Esophagus squamous epithelium (tissue), 5 donors: ENCODE measurements at places on chromosomes 1 and 21.

DNA sequence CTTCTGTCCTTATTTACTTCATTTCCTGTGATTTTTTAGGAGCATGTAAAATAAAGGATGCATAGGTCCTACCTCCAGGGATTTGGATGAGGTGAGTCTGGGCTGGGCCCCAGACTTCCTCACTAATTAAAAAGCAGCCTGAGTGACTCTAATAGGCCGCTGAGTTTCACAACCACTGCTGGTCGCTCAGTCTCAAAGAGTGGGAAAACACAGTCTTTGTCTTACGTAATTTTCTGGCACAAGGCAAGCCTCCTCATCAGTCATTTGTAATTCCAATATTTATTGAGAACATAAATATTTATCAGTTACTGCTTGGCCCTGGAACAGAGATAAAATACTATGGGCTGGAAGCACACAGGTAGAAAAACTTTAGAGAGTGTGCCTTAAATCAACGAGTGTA is 195.4 kb upstream of the RUNX1 start:
- no peak for DNase-seq

GRCh38 chr1:36161641-36162531 is 5.9 kb downstream of the MAP7D1 start:
- DNase-seq = no peak

- DNase-seq = no peak
These were observed 31.6 kb downstream of the CAPZB start for GRCh38 chr1:19453741-19454201.

DNA sequence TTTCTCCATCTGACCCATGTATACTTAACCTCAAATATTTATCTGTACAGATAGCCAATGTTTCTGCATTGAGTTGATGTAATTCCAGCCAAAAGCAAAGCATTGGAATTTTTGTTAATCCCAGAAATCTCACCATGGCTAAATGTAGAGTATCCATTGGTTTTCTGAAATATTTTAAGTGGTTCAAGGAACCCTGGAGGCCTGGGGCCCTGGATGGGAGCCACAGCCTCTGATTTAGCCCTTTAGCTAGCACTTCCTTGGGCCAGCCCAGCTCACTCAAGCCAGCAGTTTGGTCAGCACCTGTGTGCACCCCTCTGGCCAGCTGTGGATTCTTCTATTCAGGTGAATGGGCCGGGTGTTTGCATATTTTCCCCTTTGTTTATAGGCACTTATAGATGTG is 18.8 kb upstream of the EPS8L3 start:
- no peak for DNase-seq

DNA sequence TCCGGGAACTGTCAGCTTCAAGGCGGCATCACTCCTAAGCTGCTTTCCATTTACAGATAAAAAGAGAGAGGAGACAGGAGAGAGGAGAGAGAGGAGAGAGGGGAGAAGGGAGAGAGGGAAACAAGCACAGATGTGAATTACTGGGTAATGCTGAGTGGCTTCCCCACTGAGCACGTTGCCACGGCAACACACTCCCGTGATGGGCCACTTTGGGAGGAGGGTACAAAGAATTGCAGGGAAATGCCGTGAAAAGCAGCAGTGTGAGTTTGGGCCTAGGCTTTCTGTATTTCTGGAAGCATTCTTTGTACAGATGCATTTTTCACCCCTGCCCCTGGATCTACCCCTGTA is 128.0 kb upstream of the IRF2BP2 start:
- no peak for DNase-seq

DNA sequence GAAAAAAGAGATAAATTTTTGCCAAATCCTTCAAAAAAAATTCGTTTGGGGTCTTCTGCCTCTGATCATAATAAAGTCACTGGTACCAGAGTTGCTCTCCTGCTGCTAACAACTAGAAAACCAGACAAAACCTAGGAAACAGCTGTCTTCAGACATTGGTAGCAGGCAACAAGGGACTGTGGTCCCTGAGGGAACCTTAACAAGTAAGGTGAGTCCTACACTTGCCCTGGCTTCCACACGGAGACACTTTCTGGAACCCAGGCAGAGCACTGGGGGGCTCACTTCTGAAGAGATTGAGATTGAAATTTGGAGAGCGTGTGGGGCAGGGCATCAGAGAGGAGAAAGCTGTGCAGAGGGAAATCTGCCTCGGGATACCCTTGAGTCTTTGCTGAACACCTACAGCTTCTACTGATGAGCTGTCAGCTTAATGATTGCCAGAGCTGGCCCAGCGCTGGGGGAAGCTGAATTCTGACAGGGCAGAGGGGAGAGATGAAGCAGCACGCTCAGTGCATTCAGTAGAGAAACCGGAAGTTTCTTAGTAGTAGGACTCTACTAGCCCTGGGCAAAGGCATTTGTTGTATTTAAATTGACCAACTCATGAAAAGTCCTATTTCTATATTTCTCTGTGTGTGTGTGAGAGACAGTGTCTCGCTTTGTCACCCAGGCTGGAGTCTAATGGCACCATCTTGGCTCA is 18.5 kb upstream of the FAM89A start:
- no peak for DNase-seq

GRCh38 chr1:55259911-55260609 is 44.9 kb upstream of the USP24 start:
- DNase-seq = no peak

DNA sequence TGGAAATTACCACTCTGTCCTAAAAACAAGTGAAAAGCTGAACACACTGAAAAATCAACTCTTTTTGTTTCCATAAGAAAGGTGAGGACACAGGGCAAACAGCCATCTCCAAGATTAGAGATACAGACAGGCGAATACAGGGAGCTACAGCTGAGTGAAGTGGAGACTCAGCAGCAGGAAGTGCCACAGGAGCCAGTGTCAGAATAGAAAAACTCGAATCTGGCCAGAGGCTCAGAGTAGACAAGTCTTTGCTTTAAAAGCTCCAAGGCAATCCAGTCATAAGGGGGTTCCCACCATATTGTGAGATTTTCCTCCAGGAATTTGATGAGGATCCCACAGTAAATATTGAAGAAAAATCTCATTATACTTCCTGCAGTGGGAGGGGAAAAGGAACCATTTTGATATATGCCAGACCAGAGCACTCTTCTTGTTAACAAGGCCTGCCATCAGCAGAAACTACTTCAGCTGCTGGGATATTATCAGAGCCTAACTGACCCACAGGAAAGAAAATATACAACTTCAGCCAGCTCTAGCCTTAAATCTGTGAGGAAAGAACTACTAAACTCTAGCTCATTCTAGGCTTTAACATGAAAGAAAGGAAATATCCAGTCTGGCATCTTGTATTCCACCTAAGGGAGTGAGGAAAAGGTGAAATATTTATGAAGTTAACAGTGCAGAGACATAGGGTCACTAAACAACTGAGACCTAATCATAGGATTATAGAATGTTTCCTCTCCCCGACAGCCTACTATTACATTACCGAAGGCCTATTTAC is 256.2 kb upstream of the OLFM3 start:
- DNase-seq = no peak

DNA sequence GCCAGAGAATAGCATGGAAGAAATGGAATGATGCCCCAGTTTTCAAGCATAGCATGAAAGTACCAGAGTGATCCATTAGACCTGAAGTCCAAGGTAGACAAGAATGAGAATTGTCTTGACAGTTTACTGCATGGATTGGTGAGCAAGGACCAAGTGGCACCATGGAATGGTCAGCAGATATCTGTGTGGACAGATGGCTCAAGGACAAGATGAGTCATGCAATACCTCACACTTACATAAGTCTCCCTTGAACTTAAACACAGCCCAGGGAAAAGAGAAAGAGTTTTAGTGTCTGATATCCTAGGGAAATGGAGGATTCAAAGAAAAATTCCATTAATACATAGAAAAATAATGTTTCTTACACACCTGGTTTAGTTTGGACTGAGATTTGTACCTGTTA is 195.2 kb downstream of the MRPL39 start:
- no peak for DNase-seq

DNA sequence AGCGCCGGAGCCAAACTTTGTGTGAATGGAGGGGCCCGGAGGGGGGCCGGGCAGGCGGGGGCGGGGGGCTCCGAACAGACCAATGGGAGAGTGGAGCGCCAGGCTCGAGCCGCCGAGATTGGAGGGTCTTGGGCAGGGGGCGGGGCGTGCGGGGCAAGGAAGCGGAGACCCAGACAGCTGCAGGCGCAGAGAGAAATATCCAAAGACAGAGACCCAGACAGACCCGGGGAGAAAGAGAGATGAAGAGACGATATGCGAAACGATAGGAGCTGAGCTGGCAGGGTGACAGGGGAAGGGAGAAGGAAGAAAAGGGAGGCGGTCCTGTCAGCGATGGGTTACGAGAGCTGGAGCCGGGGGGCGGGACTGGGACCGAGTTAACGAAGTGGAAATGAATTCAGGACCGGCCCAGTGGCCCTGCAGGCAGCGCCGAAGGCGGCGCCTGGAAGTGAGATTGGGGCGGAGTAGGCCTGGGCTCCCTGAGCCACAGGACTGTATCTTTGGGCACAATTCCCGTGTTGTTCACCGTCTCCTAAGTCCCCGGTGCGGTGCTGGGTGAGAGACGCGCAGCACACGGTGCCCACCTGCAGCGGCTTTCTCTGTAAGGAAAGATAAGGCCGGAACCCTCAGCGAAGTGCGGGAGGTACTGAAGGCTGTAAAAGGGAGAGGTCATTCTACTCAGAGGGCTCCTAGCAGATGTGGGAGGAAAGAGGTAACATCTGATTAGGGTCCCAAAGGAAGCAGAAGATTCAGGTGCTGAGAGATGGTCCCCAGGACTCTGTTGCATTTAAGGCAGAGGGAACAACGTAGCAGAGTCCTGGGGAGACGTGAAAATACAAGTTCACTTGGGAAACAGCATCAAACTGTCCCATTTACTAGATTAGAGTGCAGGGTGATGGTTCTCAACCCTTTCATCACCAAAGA is 543 bp upstream of the KCNJ10 start:
- no peak for DNase-seq

GRCh38 chr1:3319874-3320245 is 134.6 kb upstream of the ARHGEF16 start:
- no peak for DNase-seq

- DNase-seq = no peak
These were observed 60.2 kb upstream of the PDE9A start for GRCh38 chr21:42593007-42593814.

GRCh38 chr1:117607471-117607870 is 1.6 kb downstream of the TENT5C start:
- no peak for DNase-seq

- no peak for DNase-seq
These were observed 21.4 kb downstream of the ARHGAP29 start for GRCh38 chr1:94215955-94216354.

DNA sequence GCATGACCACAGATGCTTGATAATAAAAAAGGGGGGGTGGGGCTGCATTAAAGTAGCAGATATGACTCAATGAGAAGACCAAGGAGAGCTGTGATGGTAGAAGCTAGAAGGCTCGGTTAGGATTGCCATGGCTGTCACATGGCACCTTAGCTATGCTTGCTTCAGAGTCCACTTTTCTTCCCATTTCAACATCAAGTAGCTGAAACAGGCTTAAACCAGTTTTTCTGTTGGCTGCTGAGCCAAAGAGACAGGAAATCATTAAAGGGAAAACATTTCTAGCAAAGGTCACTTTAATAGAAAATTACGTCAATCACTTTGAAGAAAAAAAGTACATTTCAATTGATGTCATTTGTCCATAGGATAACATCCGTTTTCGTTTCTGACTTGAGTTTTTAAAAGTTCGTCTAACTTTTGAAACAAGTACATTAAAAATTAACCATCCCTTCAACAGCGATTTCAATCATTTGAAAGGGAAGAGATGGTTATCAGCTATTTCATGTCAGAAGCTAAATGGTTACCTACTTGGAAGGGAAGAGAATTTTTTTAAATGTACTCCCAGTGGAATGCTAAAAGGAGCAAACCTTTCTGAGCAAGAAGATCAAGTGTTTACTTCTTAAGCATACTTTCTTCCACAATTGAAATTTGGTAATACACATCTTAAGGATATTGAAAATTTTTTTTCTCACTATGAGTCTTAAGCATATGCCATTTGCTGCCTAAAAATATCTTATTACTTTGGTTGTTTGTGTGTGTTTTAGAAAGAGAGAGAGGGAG is 488.1 kb upstream of the PRMT6 start:
- no peak for DNase-seq

DNA sequence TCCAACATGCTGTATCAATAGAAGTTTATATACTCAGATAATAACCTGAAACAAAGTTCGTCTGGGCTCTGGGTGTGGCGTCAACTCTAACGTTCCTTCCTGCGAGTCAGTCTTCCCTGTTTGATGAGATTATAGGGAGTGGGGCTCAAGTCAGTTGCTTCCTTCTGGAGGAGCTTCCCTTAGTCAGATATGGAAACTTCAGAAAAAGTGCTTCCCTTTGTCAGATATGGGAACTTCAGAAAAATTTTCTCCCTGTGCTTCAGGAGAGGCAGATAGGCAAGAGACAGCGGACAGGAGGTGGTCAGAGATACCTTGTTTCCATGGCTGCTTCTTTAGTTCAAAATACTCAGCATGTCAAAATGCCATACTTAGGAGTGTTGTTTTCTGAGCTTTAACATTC is 51.1 kb upstream of the PRDX6 start:
- DNase-seq = no peak

DNA sequence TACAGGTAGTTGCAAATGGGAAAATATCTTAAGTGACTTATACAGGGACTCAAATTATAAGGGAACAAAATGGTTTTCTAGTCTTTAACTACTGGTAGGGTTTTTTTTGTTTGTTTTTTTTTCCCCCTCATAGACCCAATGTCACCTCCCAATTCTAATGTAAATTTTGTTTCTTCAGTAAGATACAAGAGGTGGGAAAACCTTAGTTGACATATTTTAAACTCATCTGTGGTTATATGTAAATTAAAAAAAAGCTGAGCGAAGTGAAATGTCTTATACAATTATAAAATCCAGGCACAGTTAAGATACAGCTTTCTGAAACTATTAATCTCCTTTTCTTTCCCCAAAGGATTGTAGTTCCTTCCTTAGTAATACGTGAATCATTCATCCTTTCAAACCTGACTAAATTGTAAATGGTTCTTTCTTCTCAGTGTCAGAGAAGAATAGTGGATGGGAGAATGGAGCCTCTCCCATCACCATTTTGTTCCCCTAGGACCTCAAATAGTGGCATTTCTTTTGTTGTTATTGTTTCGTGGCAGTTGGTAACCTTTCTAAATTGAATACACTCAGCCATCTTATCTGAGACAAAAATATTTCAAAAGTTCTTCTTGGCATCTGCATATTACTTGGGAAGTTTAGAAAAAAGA is 11.2 kb downstream of the TSEN15 start:
- DNase-seq = no peak

- DNase-seq = no peak
These were observed 87.8 kb upstream of the S1PR1 start for GRCh38 chr1:101148980-101149379.

GRCh38 chr1:17674726-17675500 is 80.2 kb upstream of the ACTL8 start:
- DNase-seq = no peak

DNA sequence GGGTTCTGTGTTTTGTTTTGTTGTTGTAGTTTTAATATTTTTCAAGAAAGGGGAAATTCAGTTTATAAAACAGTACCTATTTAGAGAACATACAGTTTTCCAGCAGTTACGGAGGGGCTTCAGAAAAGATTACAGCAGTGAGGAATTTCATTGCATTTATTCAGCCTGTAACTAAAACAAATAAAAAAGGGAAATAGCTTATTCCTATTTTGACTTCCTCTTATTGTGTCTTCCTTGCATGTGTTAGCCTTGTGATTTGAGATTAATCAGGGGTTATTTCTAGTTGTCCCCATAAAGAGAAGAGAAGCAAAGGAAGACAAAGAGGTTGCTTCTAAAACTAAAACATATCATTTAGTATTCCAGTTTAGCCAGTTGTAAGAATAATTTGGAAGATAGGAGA is 35.0 kb downstream of the CTTNBP2NL start:
- no peak for DNase-seq
